ENCODE measurements at places on chromosomes 1 and 21.

- no peak for DNase-seq
Observed at GRCh38 chr1:168767894-168768584, 39.0 kb upstream of the DPT start.

- DNase-seq, result peak; percentile 8
Observed at GRCh38 chr1:55476445-55477015, 261.4 kb upstream of the USP24 start.

GRCh38 chr1:167974698-167975097, 37.8 kb upstream of the MPC2 start:
- no peak for DNase-seq

DNA sequence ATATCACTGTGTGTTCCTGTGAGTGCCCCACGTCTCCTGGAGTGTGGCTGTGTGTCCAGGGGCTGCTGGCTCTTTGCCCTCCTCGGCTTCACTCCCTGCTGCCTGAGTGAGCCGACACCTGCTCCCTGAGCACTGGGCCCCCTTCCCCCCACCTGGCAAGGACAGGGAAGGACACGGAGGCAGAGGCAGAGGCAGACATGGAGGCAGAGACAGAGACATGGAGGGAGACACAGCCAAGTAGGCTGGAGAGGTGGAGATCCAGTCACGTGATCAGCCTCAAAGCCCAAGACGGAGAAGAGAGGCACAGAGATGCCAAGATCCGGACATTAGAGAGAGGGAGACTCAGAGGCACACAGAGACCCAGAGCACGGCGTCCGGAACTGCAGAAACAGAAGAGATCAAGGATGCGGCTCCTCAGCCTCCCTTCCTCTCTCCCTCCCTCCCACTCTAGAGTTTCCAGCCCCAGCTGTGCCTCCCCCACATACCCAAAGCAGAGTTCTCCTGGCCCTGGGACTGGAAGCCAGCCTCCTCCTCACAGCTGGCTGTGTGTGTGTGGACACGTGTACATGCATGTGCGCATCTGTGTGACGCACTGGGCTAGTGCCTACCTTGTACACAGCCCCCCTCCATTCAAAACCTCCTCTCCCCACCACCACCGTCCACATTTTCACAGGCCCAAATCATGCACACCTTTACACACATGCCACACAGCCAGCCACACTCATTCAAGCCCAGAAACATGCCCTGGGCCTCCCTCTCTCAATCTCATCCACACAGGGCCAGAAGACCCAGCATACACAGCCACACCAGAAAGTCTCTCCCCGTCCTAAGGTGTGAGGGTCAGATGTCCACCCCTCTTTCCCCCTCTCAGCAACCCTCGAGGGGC, 39.1 kb upstream of the WASF2 start:
- DNase-seq, result peak; percentile 70

DNA sequence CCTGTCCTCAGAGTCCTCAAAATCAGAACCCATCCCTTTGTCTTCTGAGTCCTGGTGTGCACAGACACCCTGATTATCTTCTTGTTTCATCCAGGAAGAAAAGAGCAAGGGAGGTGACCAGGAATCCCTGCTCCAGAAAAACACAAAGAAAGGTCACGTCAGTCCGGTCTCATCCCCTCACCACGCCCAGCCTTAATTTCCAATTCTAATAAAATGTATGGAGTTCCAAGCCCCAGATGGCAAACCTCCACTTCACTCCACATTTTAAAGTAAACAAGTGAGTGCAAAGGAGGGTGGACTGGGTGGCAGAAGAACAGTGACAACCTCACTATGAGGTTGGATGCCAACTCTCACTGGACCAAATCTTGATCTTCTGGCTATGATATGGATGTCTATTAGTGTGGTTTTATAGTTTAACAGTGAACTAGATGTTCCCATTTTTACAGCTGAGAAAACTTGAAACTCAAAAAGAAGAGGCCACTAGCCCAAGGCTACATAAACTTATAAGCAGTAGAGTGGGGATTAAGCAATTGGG, 22.0 kb downstream of the ZNF697 start:
- no peak for DNase-seq

GRCh38 chr1:201660931-201661822, 122.2 kb downstream of the NAV1 start:
- DNase-seq, result no peak

DNA sequence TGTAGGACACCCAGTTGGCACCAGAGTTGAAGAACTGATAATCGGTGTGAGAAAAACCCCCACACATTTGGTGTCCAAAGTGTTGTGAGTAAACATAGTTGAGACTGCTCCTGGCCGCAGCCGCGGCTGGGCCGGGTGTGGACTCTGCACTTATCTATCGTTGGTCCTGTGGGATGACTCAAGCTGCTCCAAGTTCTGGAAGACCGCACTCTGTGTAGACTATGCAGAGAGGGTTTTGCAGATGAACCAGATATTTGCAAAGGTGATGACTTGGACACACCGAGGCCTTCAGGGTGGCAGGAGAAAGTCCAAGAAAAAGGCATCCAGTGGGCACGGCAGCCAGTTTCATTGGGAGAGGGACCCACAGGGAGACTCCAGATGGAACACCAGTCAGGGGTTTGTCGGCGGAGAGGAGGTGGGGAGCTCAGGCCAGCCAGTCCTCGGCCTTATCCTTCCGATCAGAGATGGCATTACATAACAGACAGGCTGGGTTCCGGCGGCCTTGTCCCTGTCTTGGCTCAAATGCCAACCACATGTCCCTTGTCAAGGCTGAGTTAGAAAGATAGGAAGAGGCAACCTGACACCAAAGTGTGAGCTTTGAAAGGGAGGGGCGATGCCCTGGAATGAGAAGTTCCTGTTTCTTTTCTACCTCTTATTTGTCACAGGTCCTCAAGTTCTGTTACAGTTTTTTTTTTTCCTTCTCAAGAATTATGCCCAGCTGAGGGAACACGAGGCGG, 21.1 kb downstream of the C2CD2 start:
- no peak for DNase-seq

DNA sequence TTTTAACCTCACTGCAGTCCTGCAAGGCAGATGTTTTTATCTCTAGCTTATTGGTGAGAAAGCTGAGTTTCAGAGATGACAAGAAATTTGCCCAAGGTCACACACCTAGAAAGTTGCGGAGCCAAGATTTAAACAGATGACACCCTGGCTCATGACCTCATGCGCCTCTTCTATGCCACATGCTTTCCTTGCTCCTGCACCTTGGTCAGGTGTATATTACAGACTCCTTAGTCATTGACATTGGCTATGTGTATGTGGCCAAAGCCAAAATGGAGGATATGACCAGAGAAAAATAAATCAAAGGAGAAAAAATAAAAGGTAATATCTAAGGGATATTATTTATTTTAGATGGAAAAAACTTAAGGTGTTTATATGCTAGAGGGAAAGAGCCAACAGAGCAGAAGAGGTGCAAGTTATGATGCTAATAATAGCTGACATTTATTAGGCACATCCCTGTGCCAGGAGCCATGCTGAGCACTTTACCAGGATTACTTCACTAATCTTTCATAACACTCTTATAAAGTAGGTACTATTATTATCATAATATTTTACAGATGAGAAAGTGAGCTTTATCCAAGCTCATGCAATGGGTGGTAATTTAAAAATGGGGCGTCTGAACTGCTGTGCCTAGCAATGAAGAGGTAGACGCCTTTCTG, 13.8 kb upstream of the MYOC start:
- DNase-seq, result no peak

- DNase-seq, result no peak
Observed at GRCh38 chr1:150917387-150917786, 8.8 kb upstream of the SETDB1 start.

GRCh38 chr1:243505986-243506689, 250.3 kb downstream of the SDCCAG8 start:
- DNase-seq, result no peak

GRCh38 chr1:51578383-51579109, 38.3 kb upstream of the OSBPL9 start:
- DNase-seq, result no peak

GRCh38 chr1:101435831-101436511, 199.2 kb downstream of the S1PR1 start:
- no peak for DNase-seq

DNA sequence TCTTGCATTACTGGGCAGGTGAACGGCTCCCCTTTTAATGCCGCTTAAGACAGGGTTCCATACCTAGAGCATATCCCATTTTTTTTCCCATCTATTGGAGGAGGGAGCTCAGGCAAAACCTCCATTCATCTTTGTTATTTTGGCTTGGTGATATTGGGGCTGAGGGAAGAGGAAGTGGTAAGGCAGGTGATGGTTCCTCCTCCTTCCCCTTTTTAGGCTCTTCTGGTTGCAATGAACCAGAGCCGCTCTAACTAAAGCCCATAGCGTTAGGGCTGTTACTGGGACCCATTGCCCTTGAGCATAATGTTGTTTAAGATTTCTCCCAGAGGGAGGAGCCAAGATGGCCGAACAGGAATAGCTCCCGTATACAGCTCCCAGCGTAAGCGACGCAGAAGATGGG, 21.1 kb downstream of the PYHIN1 start:
- DNase-seq, result no peak

DNA sequence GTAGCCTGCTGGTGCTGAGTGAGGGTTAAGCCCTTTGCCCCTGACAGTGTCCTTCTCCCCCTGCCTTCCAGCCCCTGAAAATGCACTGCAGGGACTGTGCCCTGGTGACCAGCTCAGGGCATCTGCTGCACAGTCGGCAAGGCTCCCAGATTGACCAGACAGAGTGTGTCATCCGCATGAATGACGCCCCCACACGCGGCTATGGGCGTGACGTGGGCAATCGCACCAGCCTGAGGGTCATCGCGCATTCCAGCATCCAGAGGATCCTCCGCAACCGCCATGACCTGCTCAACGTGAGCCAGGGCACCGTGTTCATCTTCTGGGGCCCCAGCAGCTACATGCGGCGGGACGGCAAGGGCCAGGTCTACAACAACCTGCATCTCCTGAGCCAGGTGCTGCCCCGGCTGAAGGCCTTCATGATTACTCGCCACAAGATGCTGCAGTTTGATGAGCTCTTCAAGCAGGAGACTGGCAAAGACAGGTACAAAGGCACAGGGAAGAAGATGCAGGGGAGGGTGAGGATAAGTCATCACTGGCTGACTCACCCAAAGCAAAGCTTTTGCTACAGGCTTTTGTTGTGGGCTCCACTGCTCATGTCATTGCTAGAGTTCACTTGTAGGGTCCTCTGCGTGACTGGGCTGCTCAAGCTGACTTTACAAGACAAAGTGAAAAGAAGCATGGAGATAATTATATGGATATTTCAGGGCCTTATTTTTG, 174.9 kb downstream of the PIGK start:
- DNase-seq, result no peak

DNA sequence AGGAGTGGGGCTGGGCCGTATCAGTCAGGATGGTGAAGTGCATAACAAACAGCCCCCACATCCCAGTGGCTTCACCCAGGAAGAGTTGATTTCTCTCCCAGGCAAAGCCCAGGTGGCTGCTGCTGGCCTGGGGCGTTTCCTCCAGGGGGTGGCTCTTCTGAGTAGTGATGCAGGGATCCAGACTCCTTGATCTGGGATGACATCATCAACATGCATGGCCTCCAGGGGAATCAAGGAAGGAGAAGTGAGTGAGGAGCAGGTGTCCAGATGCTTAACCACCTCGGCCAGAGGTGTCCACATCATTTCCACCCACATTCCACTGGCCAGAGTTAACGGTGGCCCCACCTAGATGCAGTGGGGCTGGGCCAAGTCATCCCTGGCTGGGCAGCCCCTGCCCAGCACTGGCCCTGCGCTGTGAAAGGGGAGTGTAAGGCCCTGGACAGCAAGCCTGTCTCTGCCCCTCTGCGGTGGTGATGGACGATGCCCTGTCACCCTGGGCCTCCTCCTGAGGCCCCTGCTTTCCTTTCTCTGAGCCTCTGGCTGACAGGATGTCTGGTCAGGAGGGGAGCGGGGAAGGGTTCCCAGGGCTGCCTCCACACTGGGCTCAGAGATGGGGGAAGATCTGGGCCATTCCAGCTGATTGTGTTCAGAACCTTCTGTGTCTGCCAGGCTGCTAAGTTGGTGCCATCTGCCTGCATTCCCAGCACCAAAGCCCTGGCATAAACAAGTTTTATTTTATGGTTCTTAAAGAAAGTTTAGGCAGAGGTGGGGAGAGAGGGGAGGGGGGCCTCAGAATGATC, 598.2 kb downstream of the MATN1 start:
- DNase-seq, result no peak

DNA sequence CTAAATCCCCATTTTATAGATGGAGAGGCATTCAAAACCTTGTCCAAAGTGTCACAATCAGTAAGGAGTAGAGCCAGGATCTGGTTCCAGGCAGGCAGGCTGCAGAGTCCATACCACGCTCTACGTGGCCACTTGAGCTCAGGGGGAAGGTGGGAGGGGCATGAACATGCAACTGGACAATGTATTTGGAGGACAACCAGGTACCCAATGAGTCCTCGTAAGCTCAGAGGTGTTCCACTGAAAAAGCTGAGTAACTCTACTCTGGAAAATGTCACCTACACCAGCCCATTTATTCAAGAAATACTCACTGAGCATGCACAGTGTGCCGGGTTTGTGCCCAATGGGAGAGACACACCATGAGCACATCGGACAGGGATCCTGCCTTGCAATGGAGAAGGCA, 11.2 kb upstream of the GUCA2B start:
- DNase-seq, result no peak

- DNase-seq, result no peak
Observed at GRCh38 chr1:32878637-32879041, 7.7 kb upstream of the HPCA start.

DNA sequence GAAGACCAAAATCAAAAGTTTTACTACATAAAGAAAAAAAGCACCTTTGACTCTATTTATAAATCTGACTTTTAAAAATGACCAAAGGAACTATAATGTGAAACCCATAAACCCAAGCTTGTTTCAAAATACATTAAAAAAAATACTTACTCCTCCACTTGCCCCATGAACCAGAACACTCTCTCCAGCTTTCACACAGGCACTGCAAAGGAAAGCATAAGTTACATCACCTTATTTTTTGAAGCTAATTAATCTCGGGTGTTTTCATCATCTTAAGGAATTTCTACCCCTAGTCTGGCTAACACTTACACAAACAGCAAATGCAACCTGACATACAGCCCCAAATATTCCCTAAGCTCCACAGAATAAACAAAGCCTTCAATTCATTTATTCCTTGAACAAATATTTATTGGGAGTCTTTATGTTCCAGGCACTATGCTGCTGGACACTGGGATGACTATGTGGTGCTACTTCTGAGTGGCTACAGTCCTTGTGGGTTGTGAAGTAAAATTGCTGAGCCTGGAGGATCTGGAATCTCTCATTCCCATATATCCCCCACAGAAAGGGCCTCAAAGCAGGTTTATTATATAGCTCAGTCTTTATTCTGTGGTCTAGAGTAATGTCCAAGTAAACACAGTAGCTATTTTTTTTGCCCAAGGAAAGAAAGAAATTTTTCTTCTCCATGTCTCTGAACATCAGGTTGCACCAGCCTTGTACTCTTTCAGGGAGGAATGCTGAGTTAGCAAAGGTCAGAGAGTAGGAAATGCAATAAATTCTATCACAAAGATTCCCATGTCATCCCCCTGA, 18.2 kb downstream of the CRYZ start:
- DNase-seq, result no peak

DNA sequence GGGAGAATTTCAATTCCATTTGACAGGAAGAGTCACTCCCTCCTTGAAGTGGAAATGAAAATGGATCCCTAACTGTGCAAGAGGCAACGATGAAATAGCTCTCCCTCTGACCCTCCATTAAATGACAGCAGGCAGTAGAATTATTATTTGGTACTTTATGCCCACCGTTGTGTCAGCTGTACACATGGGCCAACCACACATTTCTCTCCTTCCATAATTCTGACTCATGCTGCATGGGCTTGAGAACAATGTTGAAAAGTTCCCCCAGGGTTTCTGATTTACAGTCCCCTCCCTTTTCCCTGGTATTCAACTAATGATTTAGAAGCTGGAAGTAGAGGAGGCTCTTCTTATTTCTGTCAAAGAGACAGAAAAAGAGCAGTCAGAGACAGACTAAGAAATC, 103.5 kb downstream of the RGS7 start:
- no peak for DNase-seq

GRCh38 chr21:36069713-36070583, at the start of gene CBR1:
Gene CBR1, plus strand, starts transcription at chr21:36070024. Its CDS starts 92 bp downstream, at chr21:36070116.
- peak; percentile 92 for DNase-seq

All from COR-L47 (cell line).